ENCODE measurements at places on chromosomes 5 and 9.

DNA sequence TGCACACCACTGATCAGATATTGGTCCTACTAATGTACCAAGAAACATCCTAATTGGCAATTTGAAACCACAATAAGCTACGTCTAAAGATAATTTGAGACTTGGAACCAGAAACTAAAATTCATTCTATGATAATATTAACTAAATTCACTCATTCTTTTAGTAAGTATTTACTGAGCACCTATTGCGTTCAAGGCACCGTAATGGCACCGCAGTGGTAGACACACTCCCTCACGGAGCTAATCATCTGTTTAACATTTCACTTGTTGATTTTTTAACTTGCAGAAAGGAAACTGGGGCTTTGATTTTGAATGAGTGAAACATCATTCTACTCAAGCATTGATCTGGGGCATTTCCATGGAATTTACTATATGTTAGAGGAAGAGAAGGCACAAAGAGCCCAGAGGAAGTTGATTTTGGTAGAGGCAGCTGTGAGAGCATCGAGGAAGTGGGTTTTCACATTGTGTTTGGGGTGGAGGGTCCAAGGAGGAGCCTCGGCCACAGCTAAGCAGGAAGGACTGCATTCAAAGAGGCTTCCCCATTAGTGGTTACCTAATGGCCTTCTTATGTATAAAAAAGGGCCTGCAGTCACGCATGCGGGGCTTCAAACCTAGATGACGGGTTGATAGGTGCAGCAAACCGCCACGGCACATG lies 7.1 kb downstream of the RAPGEF1 start:
- no peak for DNase-seq

GRCh38 chr5:172892713-172893112 lies 58.7 kb downstream of the ERGIC1 start:
- no peak for DNase-seq

DNA sequence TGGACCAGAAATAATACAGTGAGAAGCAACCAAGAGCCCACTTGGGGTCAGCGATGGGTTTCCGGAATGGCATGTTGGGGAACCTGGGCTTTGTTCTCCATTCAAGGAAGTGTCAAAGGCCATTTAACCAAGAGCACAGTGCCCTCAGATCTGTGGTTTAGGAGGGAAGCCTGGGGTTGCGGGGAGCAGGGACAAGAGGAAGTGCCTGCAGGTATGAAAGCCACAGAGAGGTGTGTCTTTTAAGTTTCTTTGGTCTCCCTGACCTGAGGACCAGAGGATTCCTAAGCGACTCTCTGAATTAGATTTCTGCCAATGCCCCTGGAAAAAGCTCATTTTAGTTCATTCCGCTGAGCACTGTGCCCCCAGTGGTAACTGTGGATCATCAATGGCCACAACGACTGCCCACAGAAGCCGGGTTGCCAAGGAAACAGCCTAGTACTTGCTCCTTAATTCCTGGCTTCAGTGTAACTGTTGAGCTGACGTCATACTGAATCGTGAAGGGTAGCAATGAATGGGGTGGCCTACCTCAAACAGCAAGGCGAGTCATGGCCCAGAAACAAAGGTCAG lies 107.3 kb upstream of the SPIN1 start:
- no peak for DNase-seq

DNA sequence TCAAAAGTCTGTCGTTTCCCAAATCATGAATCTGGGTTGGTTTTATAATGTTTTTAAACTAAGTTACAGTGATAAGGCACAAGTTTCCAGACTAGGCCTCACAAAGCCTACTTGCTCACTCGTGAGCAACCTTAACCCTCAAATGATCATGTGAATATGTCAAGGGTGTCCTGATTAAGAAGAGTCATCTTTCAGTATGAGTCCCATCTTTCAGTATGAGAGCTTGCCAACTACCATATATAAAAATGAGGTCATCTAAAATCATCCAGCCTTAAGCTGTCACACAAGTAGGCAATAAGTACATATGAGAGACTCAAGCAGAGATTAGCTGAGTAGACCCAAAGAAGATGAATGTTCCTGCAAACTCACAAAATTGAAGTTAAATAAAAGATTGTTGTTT lies 668.4 kb upstream of the FAM174A start:
- no peak for DNase-seq

GRCh38 chr5:150662731-150663516 lies 1.9 kb downstream of the MYOZ3 start:
- no peak for DNase-seq
